Mesenteric fat pad (tissue), 1 donor: ENCODE measurements at places on chromosomes 12 and 14. TPM values are rescaled to one million over a fixed set of nuclear protein-coding genes. Genes with fewer than 3 reads are reported as not detected.
A peak's percentile ranks its signal among the peaks of the same experiment; 100 is the strongest.

Gene ZDHHC22
- not detected for total RNA-seq

Gene NTF3
- total RNA-seq: 0.84 TPM

Gene KRT85
- not detected for total RNA-seq

Gene COX8C
- not detected for total RNA-seq

Gene CD163
- 943 TPM for total RNA-seq

Gene DLK1
- total RNA-seq: not detected

Gene TSHR
- total RNA-seq: 0.39 TPM

DNA sequence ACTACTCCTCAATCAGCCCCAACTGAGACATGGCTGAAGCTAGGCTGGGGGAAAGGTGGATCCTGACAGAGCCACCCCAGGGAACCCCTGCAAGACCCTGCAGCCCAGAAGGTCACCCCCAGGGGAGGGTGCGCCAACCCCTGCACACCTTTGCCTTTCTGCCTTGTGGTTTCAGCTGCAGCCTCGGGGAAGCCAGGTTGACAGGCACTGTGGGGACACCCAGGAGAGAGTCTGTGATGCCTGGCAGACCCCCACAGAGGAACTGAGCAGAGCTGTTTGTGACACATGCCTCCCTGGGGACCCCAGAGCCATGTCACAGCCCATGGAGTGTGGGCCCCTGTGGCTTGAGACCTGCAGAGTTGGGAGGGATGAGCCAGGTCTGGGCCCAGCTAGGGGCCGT lies 11.8 kb upstream of the HHIPL1 start:
- no peak for DNase-seq

DNA sequence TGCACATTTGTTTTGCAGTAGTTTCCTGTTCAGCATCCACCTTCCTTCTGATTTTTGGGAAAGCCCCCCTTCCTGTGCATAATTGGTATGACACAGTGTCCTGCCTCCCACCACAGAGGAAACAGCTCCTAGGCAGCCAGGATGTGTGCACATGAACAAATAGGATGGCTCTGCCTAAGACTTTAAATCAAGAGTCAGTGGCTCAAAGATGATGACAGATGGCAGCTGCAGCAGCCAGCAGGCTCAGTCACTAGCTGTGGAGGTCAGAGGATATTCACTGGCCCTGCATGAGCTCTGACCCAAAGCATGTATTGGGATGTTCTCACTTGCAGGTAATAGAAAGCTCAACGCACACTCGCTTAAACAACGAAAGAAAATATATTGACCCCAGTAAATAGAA lies 90.3 kb downstream of the KCNK10 start:
- no peak for DNase-seq

DNA sequence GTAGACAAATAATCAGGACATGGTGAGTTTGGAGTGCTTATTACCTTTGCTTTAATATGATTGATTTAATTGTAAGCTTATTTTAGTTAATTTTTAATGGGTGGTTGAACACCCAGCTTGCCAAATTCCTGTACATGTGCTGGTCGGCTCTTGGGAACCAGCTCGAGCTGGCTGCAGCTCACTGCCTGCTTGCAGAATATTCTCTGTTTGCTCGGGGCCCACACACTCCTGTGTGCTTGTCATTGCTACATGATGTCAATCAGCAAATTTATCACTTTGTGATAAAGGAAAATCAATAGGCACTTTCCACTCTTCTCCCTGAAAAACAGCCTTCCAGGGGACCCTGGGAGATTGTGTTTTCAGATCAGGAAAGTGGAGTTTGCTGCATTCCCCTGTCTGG lies 141.1 kb upstream of the LHX5 start:
- DNase-seq: no peak

- no peak for DNase-seq
Observed at GRCh38 chr12:75944097-75944904, 87.3 kb downstream of the PHLDA1 start.

DNA sequence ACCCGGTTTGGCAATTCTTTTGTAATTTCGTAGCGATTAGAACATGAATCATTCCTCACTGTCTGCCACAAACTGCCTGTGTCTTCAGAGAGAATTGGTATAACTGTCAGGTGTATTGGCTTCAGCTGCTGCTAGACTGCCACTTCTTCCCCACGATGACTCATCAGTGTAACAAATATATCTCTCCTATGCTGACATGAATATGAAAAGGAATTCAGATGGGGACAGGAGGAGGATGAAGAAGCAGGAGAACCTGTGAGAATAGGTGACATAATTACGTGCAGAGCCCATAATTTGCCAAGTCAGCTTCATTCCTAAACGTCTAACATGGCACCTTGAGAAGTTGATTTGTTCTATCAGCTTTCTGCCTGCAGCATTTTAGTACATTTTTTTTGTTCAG lies 64.9 kb downstream of the FRMD6 start:
- no peak for DNase-seq

DNA sequence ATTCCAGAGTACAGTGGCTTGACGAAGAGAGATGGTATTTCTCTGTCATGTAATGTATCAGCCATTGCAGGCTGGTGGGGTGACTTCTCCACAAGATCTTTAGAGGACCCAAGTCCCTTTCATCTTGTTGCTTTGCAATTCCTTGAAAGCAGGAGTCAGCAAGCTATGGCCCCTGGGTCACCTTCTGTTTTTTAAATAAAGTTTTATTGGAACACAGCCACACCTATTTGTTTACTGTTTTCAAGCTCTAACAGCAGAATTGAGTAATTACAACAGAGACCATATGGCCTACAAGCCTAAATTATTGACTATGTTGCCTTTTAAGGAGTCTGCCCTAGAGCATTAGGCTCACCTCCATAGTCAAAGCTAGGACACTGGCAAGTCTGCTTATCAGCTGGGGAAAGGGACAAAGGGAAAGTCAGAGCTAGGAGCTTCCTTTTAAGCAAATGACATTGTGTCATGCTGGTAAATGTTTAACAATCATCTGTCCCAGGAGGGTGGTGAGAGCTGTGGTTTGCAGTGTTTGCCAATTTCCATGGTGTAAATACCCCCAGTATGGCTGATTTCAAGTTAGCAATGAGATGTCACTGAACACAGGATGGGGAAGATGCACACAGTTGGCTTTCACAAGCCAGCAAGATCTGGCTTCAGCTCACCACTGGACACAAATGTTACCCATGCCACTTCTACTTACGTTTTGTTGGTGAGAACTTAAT lies 87.7 kb upstream of the PWP1 start:
- no peak for DNase-seq

DNA sequence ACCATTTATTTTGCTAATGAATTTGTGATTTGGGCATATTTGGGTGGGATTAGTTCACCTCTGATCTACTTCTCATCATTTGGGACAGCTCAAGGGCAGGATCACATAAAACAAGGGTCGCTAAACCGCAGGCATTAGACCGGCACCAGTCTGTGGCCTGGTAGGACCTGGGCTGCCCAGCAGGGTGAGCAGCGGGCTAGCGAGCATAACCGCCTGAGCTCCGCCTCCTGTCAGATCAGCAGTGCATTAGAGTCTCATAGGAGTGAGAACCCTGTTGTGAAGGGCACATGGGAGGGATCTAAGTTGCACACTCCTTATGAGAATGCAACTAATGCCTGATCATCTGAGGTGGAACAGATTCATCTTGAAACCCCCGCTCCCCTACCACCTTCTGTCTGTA lies 785.3 kb downstream of the TRHDE start:
- no peak for DNase-seq

GRCh38 chr12:52210925-52211650 lies 19.3 kb upstream of the KRT80 start:
- peak; percentile 86 for DNase-seq

DNA sequence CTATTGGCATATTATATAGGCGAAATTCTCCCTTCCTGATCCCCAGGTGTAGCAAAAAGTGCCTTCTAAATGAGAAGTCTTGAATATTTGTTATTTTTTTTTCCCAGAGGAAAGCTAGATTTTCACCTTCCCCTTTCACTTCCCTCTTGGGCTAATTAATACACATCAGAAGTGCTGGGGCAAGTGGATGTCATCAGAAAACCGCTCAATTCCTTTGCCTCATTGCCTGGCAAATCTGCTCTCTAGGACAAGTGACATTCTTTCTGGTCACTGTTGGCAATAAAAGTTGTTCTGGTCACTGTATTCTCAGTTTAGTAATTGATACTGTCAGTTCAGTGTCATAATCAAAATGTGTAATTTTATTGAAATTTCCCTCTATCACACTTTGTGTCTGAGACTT lies 174.5 kb downstream of the ETNK1 start:
- DNase-seq: no peak

DNA sequence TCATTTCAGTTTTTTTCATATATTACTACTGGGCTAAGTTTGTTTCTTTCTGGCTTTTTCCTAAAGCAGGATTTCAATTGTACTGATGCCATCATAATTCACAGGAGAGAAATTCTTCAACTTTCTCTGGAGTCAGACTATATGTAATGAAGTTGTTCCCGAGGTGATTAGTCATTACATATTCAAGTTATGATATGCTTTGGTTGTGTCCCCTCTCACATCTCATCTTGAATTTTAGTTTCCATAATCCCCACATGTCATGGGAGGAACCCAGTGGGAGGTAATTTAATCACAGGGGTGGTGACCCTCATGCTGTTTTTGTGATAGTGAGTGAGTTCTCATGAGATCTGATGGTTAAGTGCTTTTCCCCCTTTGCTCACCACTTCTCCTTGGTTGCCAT lies 227.5 kb upstream of the LRIG3 start:
- DNase-seq: no peak

- DNase-seq: no peak
Observed at GRCh38 chr12:67433385-67434175, 164.4 kb downstream of the CAND1 start.

- no peak for DNase-seq
Observed at GRCh38 chr12:102652645-102653313, 172.4 kb upstream of the IGF1 start.

GRCh38 chr14:92934196-92935085 lies 11.5 kb downstream of the CHGA start:
- DNase-seq: no peak

DNA sequence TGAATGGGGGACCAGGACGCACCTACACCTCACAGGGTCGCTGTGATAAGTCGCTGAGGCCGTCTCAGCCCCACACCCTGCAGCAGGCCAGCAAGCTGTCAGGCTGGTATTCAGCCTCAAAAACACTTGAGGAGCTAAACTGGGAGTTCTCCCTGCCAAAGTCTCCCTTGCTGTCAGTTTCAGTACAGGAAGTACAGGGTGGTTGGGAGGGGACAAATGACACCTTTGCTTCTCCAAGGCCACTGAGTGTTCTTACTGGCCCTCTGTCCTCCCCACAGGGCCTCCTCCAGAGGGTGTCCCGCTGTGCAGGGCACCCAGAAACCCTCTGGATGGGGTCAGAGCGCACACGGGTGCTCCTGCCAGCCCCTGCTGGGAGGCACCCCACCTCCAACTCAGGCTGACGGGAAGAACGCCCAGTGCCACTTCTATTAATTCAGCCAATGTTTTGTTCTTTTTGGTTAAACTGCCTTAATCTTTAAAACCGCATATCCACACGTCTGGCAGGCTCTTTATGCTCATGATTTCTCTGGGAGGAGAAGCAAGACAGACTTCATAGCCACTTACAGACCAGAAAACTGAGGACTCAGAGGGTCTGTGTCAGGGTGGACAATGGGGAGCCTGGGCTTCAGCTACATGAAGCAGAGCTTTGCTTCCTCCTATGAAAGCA lies 75.9 kb downstream of the ITPK1 start:
- no peak for DNase-seq

DNA sequence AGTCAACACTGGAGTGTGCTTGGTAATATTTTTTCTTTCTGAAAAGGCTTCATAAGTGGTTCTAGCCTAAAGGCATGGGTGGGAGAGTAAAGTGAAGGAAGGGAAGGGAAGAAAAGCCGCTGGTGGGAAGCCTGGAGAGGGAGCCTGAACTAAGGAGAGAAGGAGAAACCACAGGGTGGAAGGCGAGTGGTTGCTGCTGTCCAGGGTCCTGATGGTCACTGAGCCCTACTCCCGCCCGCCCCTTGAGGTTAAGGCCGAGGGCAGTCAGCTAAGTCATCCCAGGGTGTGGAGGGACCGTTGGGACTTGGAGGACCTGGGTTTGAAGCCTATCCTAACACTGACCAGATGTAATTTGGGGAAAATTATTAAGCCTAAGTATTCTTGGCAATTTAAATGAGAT lies 189.1 kb downstream of the PIWIL1 start:
- no peak for DNase-seq

- DNase-seq: no peak
Observed at GRCh38 chr12:24014915-24015832, 65.7 kb upstream of the SOX5 start.

DNA sequence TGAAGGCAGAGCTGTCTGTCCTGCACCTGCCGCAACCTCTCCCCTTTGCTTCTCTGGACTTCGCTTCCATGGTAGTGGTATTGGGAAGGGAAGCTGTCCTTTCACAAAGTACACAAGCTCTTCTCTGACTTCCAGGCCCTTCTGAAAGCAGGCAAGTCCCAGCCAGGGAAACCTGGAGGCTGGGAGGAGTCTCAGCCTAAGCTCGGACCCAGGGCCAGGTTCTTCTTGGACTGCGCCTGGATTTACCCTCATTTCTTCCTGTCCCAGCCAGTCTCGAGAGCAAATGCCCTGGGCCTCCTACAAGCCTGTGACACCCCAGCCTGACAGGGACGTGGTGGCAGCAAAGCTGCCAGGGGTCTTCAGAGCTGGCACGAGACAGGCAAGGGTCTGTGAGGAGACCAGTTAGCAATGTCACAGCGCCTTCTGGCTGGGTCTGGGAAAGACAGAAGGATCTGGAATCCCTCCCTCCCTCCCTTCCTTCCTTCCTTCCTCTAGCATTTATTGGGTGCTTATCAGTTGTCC lies 22.4 kb downstream of the ISCA2 start:
- no peak for DNase-seq

DNA sequence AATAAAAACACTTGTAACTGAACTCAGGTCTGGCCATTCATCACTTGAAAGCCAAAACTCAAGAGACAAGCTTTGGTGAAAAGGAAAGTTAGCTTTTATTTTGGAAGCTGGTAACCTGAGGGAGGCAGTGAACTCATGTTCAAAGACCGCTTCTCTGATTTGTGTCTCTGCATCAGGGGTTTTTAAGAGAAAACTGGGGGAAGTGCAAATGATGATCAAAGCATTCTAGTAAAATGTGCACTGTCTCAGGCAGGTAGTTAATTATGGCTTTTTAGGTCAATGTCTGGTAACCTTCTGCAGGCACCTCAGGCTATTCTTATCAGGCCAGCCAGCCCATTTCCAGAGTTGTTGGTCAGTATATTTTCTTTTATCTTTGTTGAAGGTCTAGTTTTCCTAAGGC lies 162.2 kb downstream of the SYT10 start:
- no peak for DNase-seq

- DNase-seq: no peak
Observed at GRCh38 chr14:73014105-73014504, 12.8 kb downstream of the ZFYVE1 start.

- DNase-seq: no peak
Observed at GRCh38 chr12:5585178-5585577, 153.3 kb downstream of the NTF3 start.

- DNase-seq: no peak
Observed at GRCh38 chr12:89279499-89279898, 72.8 kb downstream of the DUSP6 start.

GRCh38 chr14:71675126-71675899 lies 256.9 kb upstream of the RGS6 start:
- DNase-seq: no peak
